PC-9 (cell line): ENCODE measurements at places on chromosomes 4 and X.

- DNase-seq = no peak
Observed at GRCh38 chr4:82753725-82754410, 44.7 kb downstream of the SCD5 start.

DNA sequence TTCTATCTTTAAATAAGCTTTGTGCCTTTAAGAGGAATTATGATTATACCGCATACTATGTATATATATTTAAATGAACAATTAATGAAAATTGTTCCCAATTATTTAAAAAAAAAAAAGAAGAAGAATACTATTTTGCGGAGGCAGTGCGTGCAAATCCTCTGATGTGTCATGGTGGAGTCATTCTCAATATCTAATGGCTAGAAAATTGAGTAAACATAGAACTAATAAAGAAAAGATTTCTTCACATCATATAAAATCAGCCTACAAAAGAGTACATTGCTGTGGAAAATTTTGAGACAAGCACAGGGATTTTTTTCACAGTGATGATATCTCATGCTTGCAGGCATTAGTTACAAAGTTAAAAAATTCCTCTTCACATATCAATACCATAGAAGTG lies 2.6 kb upstream of the EREG start:
- no peak for DNase-seq

- no peak for DNase-seq
Observed at GRCh38 chr4:53674903-53675302, 83.6 kb upstream of the LNX1 start.

DNA sequence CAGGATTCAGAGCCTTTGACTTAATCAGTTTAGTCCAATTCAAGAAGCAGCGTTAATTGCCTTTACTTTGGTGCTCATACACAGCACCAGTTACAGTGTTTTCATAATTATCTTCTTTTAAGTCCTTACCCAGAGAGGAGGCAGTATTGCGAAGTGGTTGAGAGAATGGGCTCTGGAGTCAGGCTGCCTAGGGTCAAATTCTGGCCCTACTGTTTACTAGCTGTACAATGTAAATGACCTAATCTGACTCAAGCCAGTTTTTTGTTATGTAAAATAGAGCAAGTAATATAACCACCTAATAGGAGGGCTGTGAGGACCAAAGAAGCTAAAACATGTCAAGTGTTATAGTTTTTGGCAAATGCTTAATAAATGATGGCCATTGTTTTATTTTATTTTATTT lies 27.6 kb downstream of the WDR44 start:
- DNase-seq = no peak

DNA sequence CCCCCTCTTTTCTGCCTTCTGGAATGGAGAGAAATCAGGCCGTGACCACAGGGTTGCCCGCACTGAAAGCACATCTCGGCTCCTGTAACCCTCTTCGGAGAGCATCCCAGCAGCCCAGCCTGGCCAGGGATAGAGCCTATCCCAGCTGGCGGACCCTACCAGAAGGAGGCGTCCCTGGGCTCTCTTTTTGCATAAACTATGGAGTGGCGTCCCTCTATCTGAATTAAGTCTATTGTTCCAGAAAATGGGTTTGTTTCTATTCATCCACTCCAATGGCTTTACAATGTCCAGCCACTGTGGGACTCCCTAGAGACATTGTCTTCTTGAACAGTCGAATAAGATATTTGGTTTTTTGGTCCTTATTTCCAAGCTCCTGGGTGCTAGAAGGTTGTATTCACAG lies 689 bp upstream of the NHSL2 start:
- DNase-seq = no peak
